IMR-90 (cell line): ENCODE measurements at places on chromosomes 12 and 14. TPM values are rescaled to one million over a fixed set of nuclear protein-coding genes. Genes with fewer than 3 reads are reported as not detected.

RERGL gene
- total RNA-seq, result not detected in 2 replicates

GRCh38 chr12:7091171-7091570 is 1.1 kb downstream of the C1R start:
- DNase-seq, result no peak

OTX2 gene
- total RNA-seq, result not detected in 2 replicates

- DNase-seq, result no peak
Observed at GRCh38 chr12:13084898-13085640, 18.4 kb downstream of the GSG1 start.

CTSG gene
- not detected in 2 replicates for total RNA-seq

GRCh38 chr14:35565871-35566464 is 32.0 kb downstream of the INSM2 start:
- DNase-seq, result no peak

DNA sequence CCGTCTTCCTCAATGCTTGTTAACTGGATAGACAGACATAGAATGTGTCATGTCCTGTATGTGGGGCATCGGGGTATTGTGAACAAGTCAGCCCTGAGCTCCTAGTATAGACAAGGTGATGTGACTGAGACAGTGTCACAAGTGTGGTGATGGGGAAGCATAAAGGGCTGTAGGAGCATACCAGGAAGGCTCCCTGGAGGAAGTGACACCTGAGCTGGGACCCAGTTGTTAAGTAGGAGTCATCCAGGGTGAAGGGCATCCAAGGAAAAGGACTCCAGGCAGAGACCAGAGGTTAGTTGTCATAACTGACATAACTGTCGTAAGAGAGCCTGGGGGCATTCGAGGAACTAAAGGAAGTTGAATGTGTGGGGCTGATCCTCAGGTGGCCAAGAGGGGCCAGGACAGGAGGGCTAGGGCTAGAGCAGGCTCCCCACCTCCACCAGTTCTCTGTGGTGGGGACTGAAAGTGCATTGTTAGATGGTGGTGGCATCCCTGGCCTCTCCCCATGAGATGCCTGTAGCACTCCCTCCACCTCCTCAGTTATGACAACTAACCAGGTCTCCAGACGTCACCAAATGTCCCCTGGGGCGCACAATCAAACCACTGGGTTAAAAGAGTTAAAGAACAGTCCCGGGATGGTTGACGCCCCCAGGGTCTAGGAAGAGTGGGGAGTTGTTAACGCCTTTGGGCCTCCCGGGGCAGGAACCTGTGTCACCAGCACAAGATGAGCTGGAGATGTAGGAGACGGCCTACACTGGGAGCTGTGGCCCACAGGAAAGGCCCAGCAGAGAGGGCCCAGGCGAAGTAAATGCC is 2.4 kb downstream of the FICD start:
- DNase-seq, result no peak

DNA sequence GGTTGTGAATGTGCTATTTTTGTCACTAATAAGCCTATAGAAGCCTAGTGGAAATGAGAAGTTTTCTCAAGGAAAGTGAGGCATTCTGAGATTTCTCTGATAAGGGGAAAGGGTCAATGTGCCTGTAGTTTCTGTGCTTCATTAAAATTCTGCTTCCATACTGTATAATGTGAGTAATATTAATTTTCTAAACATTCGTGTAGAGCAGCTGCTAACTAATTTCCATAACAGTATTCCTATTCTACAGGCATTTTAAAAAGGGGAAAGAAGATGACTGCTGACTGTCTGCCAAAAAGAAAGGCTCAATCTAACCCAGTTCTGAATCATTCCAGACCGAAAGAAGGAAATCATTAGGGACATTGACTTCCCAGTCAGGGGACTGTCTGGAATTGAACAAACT is 293.3 kb upstream of the TMPO start:
- no peak for DNase-seq

ANG gene
- 3.6 and 3.9 TPM in 2 replicates for total RNA-seq
